ENCODE measurements at places on chromosomes 4 and X.
A peak's percentile ranks its signal among the peaks of the same experiment; 100 is the strongest.

- no peak for DNase-seq
Observed at GRCh38 chrX:149470955-149471354, 34.2 kb downstream of the IDS start.

DNA sequence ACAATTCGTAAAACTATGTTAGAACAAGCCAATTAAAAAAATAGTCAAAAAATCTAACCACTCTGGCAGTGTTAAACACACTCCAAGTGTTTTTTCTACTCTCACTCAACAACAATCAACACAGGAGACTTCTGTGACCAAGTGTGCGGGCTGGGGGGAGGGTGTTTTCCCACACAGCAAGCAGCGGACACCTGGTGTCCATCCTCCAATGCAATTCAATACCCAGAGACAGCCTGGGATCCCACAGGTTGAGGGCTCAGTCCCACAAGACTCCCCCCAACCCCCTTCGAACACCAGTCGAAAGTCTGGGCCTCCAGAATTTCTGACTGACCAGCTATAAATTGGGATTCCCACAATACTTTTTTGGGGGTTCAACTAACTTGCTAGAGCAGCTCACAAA is 8.3 kb upstream of the PIM2 start:
- DNase-seq = no peak

GRCh38 chrX:68705986-68706385 is 58.5 kb downstream of the STARD8 start:
- no peak for DNase-seq

DNA sequence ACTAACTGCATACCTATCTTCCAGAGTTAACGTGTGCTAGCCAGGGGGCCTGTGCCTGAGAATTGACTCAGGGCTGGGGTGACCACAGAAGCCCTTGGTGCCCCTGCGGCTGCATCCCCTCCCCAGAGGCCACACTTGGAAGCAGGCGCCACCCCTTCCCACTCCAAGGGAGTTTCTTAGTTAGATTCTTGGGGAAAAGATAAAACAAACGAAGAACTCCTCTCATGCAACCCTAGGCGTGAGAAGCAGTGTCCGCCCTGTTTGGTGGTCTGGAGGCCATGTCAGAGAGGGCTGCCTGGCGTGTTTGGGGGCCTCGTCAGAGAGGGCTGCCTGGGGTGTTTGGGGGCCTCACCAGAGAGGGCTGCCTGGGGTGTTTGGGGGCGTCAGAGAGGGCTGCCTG is 50.3 kb upstream of the HGFAC start:
- DNase-seq = no peak

DNA sequence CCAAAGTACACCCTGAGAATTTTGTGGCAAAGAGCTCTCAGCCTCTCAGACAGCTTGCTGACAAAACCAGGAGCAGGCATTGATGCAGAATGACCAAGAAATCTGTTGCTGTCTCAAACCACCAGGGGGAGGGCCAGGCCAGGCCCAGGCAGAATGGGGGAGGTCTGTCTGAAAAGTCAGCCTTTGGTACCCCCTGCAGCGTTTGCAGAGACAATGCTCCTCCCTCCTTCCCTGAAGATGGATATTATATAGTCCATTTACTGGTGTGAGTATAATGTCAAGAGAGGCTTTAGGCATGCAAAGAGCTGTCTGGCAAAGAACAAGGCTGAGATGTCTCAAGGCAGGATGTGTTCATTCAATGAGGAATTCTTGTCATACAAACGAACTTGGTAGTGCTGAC is 52.9 kb upstream of the TRPC5OS start:
- DNase-seq = no peak

DNA sequence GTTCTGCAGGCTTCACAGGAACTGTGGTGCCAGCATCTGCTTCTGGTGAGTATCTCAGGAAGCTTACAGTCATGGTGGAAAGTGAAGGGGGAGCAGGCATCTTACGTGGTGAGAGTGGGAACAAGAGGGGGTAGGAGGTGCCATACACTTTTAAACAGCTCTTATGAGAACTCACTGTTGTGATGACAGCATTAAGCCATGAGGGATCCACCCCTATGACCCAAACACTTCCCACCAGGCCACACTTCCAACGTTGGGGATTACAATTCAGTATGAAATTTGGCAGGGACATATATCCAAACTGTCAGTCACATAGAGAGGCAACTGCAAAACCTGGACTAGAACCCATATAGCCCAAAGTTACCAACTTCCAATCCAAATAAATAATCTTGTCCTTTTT is 43.1 kb upstream of the ZCCHC12 start:
- DNase-seq = no peak

- no peak for DNase-seq
Observed at GRCh38 chr4:173417833-173418232, 18.9 kb upstream of the SCRG1 start.

DNA sequence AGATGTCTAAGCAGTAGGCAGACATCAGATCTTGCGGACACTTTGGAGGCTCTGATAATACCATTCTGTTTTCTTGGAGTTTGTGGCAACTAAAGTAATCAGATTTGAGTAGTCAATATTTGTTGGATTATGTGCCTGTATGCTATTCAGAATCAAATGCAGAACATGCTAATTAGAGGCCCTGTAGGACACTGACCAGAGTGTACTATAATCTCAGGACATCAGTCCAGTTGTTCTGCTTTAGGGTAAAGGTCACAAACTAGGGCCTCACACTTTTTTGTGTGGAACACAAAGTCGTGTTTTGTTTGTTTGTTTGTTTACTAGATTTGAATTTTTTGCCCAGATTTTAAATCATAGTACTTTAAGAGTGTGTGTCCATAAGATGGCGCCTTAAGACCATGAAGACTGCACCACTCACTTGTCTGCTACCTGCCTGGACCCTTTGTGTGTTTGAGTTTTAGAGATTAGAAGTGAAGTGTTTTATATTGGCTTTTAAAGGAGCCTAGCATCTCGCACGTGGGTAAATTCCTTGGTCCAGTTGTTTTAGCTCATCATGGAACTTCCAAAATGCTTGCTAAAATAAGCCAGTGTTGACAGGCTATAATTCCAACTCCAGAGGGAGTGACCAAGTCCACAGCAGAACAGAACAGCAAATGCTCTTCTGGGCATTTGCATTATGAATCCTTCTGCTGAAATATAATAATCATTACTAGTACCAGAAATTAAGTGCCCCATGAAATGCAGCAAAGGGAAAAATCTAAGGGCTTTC is 34.7 kb downstream of the IL13RA1 start:
- no peak for DNase-seq

DNA sequence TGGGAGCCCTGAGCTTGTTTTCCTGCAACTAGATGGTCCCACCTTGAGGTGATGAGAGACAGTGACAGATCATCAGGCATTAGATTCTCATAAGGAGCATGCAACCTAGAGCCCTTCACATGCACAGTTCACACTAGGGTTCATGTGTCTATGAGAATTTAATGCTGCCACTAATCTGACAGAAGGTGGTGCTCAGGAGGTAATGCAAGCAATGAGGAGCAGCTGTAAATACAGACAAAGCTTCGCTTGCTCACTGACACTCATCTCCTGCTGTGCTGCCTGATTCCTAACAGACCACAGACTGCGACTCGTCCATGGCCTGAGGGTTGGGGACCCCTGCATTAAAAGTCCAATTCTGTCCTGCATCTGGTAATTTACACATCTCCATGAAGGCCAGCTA is 141.6 kb downstream of the KCNIP4 start:
- no peak for DNase-seq

DNA sequence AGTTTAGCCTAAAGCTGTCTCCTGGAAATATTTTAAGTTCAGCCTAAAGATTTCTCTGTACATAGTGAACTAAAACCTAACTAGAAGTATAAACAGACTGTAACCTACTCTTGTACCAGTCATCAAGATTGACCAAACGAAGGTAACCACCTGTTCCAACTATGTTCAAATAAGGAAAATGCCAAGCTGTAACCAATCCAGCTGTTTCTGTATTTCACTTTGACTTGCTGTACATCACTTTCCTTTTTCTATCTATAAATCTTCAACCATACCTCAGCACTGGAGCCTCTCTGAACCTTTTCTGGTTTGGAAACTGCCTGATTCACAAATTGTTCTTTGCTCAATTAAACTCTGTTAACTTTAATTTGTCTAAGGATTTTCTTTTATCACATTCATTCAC is 3.1 kb upstream of the CYSLTR1 start:
- DNase-seq = no peak

- no peak for DNase-seq
Observed at GRCh38 chrX:139929876-139930275, 3.0 kb downstream of the ATP11C start.

- no peak for DNase-seq
Observed at GRCh38 chr4:8701126-8702019, 108.8 kb downstream of the CPZ start.

DNA sequence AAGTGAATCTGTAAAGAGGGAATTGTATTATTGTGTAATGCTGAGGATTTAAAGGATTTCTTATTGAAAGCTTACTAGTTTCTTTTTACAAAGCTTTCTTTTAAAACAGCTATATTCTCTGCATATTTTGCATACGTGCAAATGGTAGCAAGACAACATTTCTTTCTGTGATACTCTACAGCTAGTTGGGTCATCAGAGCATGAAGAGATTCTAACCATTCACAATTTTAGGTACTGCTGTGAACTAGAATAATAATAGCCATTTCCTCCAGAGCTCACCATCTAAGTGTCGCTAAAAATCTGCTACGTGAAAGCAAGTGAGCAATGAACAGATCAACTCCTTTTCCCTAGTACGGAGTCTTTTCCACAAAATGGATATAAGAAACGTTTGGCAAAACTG is 37.3 kb downstream of the ARHGAP6 start:
- no peak for DNase-seq

GRCh38 chr4:121479808-121480207 is 99.0 kb upstream of the QRFPR start:
- DNase-seq = no peak

GRCh38 chr4:16029262-16029661 is 54.6 kb downstream of the PROM1 start:
- peak; percentile 67 for DNase-seq

GRCh38 chr4:2428496-2429213 is 9.9 kb downstream of the CFAP99 start:
- no peak for DNase-seq

GRCh38 chr4:152187693-152188092 is 348.2 kb downstream of the FBXW7 start:
- DNase-seq = no peak

DNA sequence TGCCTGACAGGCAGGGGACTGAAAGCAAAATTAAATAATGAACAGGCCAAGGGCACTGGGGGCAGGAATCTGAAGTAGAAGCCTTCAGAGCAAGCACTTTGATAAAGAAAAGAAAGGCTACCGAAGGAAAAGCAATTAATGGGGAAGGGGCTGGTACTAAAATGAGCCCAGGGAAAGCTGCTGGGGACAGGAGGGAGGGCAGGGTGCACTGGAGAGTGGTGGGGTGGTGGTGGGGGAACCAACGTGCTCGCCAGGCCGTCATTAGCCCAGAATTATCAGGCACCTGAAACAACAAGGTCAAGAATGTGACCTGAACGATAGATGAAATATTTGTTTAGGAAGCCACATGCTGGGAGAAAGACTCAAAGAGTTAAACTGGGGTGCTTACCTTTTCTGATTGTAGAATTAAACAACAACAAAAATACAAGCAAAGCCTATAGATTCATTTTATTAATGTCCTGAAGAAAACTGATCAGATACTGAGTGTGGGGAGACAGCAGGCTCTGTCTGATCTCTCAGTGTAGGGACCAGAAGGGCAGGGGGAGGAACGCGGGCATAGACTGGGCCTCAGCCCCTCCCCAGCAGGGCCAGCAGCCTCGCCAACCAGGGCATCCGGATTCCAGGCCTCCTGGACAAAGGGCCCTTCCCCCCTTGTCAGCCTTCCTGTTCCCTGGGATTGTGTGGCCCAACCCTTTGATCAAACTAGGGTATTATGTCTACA is 239.7 kb upstream of the KLF3 start:
- DNase-seq = no peak

GRCh38 chr4:165813606-165814005 is 59.4 kb upstream of the TLL1 start:
- DNase-seq = no peak

DNA sequence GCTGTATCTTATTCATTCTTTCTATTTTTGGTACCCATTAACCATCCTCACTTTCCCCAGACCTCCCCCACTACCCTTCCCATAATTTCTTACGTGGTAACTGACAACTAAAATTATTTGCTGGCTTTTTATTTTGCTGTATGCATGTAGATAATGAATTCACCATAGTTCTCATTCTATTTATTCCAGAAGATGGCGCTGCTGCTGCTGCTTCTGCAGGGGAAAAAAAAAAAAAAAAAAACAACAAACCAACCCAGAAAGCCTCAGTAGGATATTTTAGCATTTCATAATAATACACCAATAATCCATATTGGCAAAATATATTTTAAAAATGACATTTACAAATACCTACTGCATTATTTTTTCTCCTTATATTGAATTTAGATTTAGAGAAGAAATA is 416.6 kb upstream of the MAGEB18 start:
- no peak for DNase-seq

- no peak for DNase-seq
Observed at GRCh38 chr4:5891563-5892322, 1.1 kb downstream of the CRMP1 start.

DNA sequence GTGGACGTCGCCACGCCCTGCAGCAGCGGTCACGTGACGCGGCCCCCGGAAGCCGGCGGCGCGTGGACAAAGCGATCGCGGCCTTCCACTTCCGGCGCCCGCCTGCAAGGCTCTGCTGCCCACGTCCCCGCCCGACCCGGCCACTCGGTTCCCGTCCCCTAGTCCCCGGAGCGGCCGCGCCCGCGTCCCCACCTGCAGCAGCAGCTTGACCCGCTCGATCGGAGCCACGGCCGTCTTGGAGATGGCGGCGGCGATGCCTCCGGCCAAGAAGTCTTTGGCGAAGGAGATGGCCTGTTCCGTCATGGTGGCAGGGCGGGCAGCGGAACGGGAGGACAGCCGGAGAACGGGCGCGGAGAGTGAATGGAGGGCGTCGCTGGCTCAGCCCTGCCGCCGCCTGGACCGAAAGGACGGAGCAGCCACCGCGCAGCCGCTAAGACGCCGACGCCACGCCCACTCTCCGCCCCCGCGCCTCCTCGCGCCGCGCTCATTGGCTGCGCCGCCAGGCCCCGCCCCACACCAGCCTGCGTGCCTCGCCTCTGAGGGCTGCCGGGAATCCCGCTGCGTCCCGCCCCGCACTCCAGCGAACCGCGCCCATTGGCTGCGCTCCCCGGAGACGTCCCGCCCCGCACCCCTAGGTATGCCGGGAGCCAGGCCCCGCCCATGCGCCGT is at the start of gene SLC25A6:
SLC25A6 (minus strand) TSS at position 407 of the 669 bp plus-strand sequence; CDS start at position 303, 104 bp downstream.
- DNase-seq = peak; percentile 95
